ENCODE measurements at places on chromosomes 12 and 14. TPM values are rescaled to one million over a fixed set of nuclear protein-coding genes. Genes with fewer than 3 reads are reported as not detected.

- no peaks in the 10 kb centered on the region for H3K27me3 ChIP-seq
- H3K4me1 ChIP-seq: no peaks in the 10 kb centered on the region
- H3K4me3 ChIP-seq: no peak overlapping the region
- H3K36me3 ChIP-seq: peaks cover 5% of the 10 kb centered on the region
- H3K27ac ChIP-seq: no peak overlapping the region
Observed at GRCh38 chr14:52514046-52514811, 38.1 kb downstream of the TXNDC16 start.

The TMEM233 gene
- 0.13 TPM for polyA plus RNA-seq

The ASB2 gene
- polyA plus RNA-seq: 2.9 TPM

The CD163L1 gene
- 2.7 TPM for polyA plus RNA-seq

- no peaks in the 10 kb centered on the region for H3K4me1 ChIP-seq
- DNase-seq: no peak
- H3K36me3 ChIP-seq: peaks cover 12% of the 10 kb centered on the region
- H3K4me3 ChIP-seq: no peak overlapping the region
- H3K27ac ChIP-seq: no peak overlapping the region
Observed at GRCh38 chr12:121184425-121184824, 25.5 kb upstream of the P2RX4 start.

The MGST1 gene
- polyA plus RNA-seq: 449 TPM

Data from lung (tissue), 17 donors.